ENCODE measurements at places on chromosomes 16 and 17.

GRCh38 chr17:45052052-45052772 is 780 bp upstream of the DCAKD start:
- DNase-seq, result no peak

GRCh38 chr16:15770107-15770506 is 86.7 kb downstream of the MYH11 start:
- DNase-seq, result no peak

DNA sequence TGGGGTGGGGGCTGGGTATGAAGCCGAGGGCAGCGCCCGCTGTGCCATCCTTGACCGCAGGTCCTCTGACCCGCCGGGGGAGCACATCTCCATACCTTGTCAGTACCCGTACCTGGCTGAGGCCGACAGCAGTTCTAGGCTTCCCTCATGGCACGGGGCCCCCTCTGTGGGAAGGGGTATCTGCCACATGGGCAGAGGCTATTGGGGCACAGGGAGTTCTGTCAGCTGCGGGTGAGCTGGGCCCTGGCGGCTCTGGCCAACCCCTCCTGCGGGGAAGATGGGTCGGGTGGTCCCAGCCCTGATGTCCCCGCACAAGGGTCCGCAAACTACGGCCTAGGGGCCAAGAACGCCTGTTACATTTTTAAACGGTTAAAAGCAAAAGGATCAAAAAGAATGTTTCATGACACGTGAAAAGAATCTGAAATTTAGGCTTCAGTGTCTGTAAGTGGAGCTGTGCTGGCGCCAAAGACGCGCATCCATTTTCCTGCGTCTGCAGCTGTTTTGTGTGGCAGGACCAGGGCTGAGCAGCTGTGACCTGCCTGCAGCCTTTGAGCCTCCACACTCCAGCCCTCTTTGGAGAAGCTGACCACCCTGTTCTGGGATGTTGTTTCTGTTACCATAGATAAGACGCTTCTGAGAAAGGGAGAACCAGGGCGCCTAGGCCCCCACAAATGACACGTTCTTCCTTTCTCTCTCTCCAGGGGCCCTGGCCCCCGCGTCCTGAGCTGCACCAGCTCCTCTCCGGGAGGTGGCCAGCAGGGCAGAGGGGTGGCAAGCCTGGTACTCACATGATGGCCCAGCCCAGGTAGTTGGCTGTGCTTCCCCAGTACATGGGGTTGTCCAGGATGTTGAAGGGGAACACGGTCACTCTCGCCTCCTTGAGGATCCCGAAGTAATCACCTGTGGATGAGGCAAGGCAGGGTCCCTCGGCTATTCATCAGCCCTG is 12.7 kb upstream of the RASD1 start:
- no peak for DNase-seq

DNA sequence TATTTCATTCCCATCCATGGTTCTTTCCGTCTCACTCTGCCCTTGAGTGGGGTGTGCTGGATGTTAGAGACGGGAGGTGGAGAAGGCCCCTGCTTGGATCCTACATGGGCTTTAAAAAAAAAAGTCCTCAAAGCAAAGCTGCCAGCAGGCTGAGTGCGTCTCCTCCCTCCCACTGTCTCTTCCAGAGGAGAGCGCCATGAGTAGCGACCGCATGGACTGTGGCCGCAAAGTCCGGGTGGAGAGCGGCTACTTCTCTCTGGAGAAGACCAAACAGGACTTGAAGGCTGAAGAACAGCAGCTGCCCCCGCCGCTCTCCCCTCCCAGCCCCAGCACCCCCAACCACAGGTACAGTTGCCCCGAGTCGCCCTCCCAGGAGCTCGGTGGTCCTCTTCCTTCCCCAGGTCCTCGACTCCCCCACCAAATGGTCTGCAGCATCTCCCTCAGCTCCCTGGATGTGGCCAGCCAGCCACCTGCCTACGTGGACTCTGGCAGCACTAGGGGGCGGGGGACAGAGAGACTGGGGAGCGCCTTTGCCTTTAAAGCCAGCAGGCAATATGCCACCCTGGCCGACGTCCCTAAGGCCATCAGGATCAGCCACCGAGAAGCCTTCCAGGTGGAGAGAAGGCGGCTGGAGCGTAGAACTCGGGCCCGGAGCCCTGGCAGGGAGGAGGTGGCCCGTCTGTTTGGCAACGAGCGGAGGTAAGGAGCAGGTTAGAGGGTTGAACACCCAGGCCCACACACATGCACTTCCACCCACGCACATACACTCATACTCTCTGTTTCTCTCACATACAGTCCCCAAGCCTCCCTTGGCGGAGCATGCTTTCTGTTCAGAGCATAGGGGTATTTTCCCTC is 68.2 kb downstream of the PLD6 start:
- DNase-seq, result no peak

- DNase-seq, result no peak
These were observed 578 bp downstream of the MYCBPAP start for GRCh38 chr17:50508573-50509460.

DNA sequence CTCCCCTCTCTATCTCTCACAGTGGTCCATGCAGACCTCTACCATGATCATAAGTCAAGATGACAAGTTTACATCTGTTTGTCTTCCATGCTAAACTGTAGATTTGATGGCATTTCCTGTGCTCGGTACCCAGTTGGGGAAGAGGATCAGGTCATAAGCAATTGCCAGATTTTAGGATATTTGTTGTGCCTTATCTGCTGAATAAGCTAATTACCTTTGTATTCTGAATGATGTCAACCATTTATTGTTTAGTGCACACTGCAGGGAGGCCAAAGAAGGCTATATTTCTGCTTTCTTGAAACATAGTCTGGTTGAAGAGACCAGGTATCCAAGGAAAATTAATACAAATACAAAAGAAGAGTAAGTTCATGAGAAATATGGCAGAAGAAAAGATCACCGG is 5.8 kb upstream of the ALDOC start:
- no peak for DNase-seq

GRCh38 chr17:39219647-39220154 is 6.0 kb downstream of the STAC2 start:
- DNase-seq, result no peak

DNA sequence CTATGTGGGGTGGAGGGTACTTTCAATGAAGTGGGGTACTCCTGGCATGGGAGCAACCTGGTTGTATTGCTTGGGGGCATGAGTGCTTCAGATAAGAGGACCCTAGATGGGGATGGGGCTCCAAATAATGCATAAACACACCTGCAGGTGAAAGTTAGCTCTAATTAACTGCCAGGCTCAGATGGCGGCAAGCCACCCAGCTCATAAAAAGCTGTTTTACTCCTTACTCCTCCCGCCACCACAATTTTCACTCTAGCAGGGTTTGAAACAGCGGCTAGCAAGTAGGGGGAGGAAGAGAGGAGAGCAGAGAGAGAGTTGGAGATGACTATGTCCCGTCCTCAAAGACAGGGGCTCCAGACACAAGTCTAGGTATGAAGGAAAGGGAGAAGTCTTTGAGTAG is 117.7 kb upstream of the WSCD1 start:
- DNase-seq, result no peak

- no peak for DNase-seq
These were observed 91.6 kb upstream of the DNAH9 start for GRCh38 chr17:11506635-11507034.

DNA sequence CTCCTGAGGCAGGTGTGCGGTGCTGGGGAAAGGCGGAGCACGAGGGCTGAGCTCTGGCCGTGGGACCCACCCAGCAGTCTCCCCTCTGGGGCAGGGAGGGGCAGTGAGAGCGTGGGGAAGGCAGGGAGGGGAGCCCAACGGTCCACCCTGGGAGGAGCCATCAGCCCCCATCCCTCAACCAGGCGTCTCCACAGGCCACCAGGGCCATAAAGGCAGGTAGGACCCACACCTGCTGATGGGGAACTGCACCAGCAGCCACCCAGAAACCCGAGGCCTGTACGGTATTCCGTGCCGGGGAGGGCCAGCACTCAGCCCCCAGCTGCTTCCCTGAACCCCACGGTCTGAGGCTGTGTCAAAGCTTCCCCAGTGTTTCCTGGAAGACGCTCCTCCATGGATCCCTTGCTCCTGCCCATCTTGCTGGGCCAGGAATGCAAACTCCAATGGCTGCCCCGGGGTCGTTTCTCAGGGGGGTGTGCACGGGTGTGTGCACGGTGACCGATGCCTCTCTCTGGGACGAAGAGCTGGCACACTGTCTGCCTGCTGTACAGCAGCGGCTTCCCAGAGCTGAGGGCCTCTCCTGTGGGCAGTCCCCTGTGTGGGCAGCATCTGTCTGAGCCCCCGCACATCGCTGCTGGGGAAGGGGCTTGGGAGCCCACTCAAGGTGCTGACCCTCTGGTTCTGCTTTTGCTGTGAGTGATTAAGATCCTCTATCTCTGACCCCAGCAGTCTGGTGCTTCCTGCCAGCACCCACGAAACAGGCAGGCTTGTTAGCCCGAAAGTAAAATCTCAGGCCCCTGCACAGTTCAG is 17.2 kb upstream of the METRNL start:
- DNase-seq, result no peak

All from SW 1271 (cell line).